ENCODE measurements at places on chromosomes 6 and 20. TPM values are rescaled to one million over a fixed set of nuclear protein-coding genes. Genes with fewer than 3 reads are reported as not detected.

Gene SLC22A1
- 0.24 TPM for polyA plus RNA-seq

Gene DEFB129
- not detected for polyA plus RNA-seq

Gene RIN2
- 47.1 TPM for polyA plus RNA-seq

Gene PLA2G7
- 0.88 TPM for polyA plus RNA-seq

Gene EEF1A2
- 0.32 TPM for polyA plus RNA-seq

Gene RNF114
- 70.9 TPM for polyA plus RNA-seq

Gene CTCFL
- 0.39 TPM for polyA plus RNA-seq

Gene CNR1
- polyA plus RNA-seq = 0.20 TPM

Gene PSMB1
- polyA plus RNA-seq = 167 TPM

Gene ZNF292
- polyA plus RNA-seq = 53.6 TPM

Gene NOL7
- polyA plus RNA-seq = 79.1 TPM

Gene SSTR4
- 0.18 TPM for polyA plus RNA-seq

Gene SLC29A1
- polyA plus RNA-seq = 31.9 TPM

Gene C6orf15
- polyA plus RNA-seq = not detected

Gene VEGFA
- 326 TPM for polyA plus RNA-seq

Gene WRNIP1
- polyA plus RNA-seq = 49.7 TPM

Gene NKX2-2
- polyA plus RNA-seq = 0.24 TPM

Gene ADAM33
- 7.5 TPM for polyA plus RNA-seq

Gene PTGIS
- polyA plus RNA-seq = 6.3 TPM

Measured in left lung (tissue), 14 donors.